ENCODE measurements at places on chromosomes 6 and 20.

- no peak for DNase-seq
Measured at GRCh38 chr6:3085074-3085473, 16.8 kb downstream of the RIPK1 start.

GRCh38 chr6:120908767-120909166 is 425.5 kb downstream of the TBC1D32 start:
- no peak for DNase-seq

DNA sequence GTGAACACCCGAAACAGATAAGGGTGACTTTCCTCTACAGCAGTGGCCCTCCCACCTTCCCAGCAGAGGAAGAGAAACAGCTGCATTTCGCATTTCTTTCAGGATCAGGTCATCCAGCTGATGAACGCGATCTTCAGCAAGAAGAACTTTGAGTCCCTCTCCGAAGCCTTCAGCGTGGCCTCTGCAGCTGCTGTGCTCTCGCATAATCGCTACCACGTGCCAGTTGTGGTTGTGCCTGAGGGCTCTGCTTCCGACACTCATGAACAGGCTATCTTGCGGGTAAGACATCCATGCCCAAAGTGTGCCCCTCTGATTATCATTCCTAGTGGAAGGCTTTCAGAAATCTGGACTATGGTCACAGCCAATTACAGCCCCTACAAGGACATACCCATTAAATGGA is 27.8 kb upstream of the MROH8 start:
- DNase-seq: no peak

DNA sequence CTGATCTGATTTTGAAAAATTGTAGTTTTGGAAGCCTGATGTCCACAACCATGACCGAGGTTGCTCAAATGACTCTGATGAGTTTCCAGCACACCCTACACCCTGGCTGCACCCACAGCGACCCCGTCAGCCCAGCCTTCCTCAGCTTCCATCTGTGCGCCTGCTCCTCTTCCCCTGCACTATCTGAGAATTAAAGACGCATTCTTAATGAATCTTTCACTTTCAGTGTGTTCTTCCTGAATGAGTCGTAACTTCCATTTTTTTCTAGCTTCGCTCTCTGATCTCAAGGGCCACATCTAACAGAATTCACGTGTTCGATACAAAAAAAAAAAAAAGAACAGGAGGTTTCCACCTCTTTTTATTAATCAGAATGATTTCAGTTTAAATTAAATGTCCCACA is 21.3 kb upstream of the RREB1 start:
- peak; percentile 5 for DNase-seq

GRCh38 chr6:53029761-53030160 is 34.7 kb upstream of the GSTA4 start:
- DNase-seq: no peak

GRCh38 chr6:150238336-150238741 is 95.5 kb downstream of the PPP1R14C start:
- DNase-seq: no peak

- peak; percentile 40 for DNase-seq
Measured at GRCh38 chr6:2749969-2750600, 637 bp downstream of the MYLK4 start.

DNA sequence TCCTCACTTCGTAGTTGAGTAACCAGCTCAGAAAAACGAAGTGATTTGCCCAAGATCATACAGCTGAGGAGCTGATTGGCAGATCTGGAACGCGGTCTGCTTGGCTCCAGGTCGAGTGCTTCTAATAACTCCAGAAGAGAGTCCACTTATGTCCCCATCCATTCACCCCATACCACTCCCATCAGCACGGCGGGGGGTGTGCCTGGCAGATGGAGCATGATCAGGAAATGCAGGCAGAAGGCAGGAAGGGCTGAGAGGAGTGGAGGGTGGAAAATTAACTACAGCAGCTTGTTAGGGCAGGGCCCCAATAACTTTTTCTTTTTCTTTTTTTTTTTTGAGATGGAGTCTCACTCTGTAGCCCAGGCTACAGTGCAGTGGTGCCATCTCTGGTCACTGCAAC is 15.0 kb downstream of the FITM2 start:
- no peak for DNase-seq

DNA sequence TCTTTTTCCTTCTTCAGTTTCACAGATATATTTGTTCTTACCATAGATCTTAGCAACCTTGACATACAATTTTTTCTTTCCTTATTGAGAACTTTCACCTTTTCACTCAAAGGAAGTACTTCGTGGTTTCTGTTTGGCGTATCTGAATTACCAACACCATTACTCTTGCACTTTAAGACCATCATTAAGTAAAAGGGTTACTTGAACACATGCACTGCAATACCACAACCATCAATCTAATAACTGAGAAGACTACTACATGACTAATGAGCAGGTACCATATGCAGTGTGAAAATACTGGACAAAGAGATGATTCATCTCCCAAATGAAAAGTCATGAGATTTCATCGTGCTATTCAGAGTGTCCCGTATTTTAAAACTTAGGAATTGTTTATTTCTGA is 21.7 kb upstream of the SENP6 start:
- DNase-seq: no peak

GRCh38 chr6:30912746-30913520 is 1.1 kb upstream of the VARS2 start:
- no peak for DNase-seq

- DNase-seq: no peak
Measured at GRCh38 chr6:42406306-42407280, 45.1 kb downstream of the TRERF1 start.

- no peak for DNase-seq
Measured at GRCh38 chr6:41273714-41274113, 12.8 kb downstream of the TREM1 start.

DNA sequence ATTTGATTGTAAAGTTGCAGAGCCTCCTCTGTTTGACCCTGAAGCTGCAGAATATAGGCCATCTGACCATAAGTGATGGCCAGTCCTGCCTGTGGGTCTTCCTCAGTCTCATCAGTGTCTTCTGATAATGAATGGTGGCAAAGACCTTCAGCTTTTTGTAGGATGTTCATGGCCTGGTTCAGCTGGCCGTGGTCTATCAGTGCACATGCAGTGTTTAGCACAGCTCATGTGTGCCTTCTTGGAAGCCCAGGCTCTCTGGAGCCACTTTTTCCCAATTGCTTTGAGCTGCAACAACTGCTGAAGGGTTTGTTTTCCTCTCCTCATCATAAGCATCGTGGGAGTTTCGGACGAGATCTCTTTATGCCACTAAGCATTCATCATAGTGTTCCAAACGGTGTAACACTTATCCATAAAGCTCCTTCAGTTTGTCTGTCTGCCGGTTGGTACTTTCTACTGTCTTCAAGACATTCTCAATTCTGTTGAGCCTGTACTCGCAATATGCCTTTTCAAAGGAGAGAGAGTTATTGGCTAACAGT is 70.1 kb upstream of the TULP4 start:
- DNase-seq: no peak

DNA sequence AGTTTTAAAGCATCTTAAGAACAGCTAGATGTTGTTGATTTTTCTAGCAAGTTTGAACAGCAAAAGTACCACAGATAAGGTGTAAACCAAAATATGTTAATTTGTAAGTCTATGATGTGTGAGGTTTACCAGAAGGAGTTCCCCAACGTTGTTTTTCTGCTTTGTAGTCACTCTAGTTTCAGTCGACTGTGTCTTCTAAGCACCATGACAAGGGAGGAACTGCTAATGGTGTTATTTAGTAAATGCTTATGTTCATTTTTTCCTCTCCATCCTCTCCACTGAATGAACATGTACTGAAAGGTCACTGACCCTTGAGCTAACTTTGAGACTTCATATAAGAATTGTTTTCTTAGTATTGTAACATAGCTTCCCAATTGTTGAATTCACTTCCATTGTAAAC is 3.0 kb downstream of the ENPP3 start:
- no peak for DNase-seq

DNA sequence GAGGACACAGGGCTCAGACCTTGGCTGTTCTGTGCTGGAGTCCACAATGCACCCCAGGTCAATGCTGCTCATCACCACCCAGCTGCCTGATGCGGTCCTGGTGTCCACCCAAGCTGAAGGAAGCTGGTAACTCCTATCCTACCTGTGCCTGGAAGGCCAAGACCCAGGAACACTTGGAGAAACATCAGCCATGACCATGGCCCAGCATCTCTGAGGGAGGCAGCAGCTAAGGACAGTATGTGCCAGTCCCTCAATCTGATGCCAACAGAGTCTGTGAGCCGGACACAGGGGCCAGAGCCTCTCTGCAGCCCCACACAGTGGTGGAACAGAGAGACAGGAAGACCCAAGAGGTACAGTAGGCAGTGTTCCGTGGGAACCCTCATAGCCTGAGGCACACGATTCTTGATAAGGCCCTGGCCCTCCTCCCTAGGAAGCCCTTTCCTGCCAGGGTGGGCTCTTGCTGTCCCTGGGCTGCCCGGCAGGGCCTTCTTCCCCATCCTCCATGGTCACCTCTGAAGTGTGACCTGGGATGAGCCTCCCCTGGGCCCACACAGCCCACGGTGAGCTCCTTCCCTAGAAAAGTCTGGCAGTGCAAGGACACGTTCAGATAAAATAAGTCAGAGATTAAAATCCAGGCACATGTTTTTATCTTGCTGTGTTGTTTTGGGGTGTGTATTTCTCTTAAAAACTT is 170.7 kb downstream of the THBS2 start:
- no peak for DNase-seq

DNA sequence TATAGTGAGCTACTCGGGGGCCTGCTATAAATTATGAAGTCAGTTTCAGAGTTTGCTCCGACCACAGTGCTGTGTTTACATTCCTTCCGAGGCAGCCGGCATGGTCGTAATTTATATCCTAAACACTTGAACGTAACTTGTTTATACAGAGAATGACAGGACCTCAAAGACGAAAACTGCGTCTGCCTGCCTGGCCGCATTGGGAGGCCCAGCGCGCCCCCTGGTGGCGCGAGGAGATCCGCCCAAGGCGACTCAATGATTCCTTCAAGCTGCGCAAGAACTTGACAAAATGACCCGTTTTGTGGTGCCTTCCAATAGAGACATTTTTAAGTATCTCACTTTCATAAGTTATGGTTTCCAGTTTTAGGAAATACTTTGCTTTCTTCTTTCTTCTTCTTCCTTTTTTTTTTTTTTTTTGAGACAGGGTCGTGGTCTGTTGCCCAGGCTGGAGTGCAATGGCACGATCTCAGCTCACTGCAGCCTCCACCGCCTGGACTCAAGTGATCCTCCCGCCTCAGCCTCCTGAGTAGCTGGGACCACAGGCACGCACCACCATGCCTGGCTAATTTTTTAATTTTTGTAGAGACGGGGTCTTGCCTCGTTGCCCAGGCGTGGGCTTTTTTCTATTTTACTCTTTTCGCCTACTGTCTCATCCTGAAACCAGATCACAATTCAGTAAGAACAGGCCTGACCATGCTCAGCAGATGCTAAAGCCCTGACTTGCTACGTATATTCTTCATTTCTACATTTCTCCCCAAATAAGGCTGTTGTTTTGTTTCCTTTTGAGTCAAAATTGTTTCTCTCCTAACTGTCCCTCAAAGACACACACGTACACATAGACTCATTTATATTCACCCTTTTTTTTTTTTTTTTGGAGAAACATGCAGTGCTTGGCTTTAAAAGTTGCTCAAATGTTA is 7.8 kb downstream of the FOXF2 start:
- DNase-seq: peak; percentile 58

DNA sequence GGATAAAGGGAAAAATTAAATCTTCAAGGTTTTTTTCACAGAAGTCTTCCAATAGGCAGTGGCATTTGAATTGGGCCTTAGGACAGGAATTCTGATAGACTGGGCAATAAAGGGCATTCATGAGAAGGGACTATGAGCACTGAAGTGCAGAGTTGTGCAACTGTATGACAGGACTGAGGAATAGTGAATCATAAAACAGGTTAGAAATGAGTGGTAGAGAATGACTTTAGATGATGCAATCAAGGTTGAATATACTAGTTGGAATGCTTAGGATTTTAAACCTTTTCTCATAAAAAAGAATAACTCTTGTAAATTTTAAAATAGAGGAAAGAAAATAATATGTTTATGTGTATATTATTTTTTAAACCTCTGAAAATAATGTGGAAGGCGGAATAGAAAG is 944.7 kb downstream of the PHF3 start:
- no peak for DNase-seq

DNA sequence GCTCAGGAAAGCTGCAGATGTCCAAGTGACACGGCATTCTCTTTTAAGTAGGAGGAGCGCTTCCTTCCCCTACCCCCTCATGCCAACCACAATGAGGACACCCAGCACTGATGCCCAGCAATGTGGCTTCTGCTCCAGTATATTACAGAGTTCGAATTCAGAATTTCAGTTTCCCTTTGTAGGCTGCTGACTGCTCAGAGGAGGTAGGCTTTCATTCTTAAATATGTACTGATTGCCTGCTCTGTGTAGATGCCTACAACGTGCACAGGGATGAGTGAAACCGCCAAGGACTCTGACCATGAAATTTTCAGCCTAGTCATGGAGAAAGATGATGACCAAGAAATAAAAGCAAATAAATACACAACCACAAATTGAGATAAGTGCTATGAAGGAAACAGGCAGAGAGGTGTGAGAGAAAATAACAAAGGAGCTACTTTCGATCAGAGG is 50.9 kb upstream of the TNFAIP3 start:
- DNase-seq: no peak

- DNase-seq: no peak
Measured at GRCh38 chr6:87053312-87053711, 41.6 kb downstream of the CGA start.

DNA sequence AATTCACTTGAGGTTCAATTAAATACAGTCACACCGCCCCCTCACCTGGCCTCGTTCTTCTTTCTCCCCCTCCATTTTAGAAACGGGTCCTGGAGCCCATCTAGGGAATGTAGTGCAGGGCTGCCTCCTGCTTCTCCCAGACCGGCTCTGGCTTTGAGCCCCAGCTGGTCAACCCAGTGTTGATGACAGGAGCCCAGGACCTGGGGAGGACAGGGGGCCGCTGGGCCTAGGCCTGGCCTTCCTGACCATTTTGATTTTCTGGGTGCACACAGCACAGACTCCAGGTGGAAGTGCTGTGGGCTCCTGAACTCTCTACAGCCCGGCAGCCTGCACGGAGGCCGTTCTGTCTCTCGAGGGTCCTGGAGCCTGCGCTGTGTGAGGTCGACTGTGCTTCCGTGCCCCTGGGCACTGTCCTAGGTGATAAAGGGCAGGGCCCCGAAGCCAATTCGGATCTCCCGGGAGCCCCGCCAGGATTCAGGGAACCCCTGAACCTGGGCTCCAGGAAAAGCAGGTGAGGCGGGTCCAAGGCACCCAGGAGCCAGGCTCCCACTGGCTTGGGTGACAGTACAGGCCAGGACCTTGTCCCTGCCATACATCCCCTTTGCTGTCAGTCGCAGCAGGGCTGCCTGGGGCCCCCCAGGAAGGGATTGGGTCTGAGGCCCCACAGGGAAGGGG is 23.3 kb downstream of the NPEPL1 start:
- no peak for DNase-seq

- DNase-seq: no peak
Measured at GRCh38 chr6:2763345-2763841, 1.8 kb upstream of the WRNIP1 start.

DNA sequence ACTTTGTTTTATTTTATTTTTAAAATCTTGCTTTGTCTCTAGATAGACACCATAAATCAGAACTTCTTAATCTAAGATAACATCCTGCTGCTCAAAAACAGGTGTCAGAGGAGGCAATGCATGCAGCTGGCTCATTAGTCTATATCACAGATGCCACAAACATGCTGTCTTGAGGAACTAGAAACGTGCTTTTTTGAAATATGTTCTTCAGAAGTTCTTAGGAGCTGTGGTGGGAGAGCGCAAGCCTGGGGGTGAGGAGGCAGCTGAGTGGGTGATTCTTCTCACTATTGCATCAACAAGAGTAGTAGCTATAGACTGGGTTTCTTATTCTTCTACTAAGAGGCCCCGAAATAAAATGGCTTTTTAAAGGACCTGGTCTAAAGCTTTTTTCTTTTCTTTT is 23.4 kb downstream of the IL22RA2 start:
- DNase-seq: no peak

Measured in activated T-helper 9 cell treated with anti-CD3 and anti-CD28 coated beads, Interleukin-2, amount 50 U/mL, for 16 hours (primary cell).